Stimulated activated CD8-positive, alpha-beta memory T cell treated with anti-CD3 and anti-CD28 coated beads, Interleukin-7, amount 100 ng/mL, for 4 hours (primary cell): ENCODE measurements at places on chromosomes 1 and 21.

GRCh38 chr1:154799188-154799587 lies 70.9 kb downstream of the KCNN3 start:
- no peak for DNase-seq

- no peak for DNase-seq
These were observed 10.1 kb downstream of the VAV3 start for GRCh38 chr1:107954719-107955415.

GRCh38 chr1:81679942-81680341 lies 120.8 kb upstream of the ADGRL2 start:
- no peak for DNase-seq

GRCh38 chr1:229340496-229340895 lies 2.4 kb downstream of the CCSAP start:
- DNase-seq: no peak

DNA sequence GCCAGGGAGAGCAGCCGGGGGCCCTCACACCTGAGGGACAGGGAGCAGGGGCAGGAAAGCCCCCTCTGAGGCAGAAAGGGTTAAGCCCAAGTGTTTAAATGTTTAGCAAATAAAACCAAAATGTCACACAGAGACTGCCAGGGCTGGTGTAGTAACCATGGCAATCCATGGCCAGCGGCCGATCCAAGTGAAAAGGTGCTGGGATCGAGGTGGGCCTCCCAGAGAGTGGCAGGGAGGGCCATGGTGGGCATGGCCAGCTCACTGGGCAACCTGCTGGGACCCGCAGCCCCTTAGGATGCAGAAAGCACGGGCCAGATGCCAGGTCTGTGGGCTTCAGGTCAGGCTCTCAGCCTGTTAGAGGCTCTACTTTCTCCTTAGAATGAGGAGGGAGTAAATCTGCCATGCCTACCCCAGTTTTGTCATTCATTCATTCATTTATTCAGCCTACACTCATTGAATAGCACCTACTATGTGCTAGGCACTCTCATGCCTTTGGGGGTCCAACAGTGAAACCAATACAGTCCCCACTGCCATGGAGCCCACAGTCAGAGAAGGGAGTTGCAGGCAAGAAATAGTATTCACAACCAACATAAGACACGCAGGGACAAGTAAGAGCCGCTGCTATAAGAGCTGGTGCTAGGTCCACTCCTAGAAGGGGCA lies 56.1 kb downstream of the KCNN3 start:
- DNase-seq: no peak

DNA sequence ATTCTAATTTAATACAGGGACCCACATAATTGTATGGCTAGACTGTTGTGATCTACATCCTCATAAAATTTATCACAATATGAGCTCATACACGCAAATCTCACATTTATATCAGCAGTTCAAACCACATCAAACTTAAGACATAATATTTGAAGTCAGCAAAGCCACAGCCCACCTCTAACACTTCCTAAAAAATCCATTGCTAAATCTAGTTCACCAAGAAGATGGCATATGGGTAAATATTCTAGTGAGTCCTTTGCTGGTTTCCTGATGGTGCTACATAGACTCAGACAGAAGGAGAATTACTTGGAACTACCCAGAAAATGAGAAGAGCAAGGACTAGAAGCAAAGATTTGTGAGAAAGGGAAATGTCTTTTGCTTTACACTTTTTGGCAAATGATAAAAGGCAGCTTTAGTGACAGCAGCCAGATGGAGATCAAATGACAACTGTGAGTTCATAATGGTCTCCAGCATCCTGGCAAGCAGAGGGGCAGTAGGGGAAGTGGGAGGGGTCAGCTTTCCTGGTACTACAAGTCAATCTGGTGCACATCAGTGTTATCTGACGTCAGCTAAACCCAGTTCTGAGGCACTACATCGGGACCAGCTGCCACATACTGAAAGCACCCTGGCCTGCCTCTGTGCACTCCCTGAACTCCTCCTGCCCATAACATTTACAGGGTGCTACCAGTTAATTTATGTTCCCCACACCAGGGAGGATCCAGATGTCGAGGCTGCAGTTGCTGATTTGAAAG lies 10.6 kb upstream of the GADD45A start:
- DNase-seq: peak; percentile 7

GRCh38 chr1:212231372-212231771 lies 53.8 kb upstream of the PPP2R5A start:
- no peak for DNase-seq

DNA sequence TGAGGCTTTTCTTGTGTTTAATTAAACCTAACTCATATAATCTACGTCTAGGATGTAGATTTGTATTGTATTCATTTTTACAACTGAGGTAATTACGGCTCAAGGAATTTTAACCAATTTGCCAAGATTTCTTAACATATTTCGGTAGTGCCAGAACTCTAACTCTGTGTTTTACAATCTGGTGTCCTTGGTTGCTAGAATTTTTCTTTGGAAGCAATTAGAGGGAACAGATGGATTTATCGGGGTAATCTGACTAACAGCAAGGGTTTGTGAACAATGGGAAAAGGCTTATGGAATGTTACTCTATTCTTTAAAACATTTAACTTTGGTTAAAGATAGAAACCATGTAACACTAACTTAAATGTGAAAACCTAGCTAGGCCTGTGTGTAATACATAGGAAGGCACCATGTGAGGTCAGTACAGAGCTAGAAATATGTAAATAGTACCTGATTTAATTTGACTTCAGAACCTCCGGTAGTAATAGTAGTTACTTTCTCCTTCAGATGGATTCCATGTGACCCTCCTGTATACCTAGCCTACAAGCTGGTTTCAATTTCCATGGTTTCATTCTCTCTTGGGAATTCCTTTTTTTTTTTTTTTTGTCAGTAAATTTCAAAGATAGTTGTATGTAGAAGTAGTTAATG lies 1.2 kb downstream of the MTF2 start:
- no peak for DNase-seq

GRCh38 chr1:200512191-200512590 lies 102.4 kb upstream of the ZNF281 start:
- DNase-seq: no peak

- no peak for DNase-seq
These were observed 485.3 kb upstream of the PTBP2 start for GRCh38 chr1:96236156-96236739.

- no peak for DNase-seq
These were observed 31.9 kb downstream of the SPTA1 start for GRCh38 chr1:158654571-158654970.

DNA sequence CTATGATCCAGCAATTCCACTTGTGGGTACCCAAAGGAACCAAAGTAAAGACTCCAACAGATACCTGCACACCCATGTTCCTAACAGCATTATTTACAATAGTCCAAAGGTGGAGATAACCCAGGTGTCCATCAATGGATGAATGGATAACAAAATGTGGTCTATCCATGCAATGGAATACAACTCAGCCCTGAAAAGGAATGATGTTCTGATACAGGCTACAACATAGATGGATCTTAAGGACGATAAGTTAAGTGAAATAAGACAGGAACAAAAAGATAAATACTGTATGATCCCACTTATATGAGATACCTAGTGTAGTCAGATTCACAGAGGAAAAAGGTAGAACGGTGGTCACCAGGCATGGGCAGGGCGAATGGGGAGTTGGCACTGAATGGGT lies 69.7 kb downstream of the GNG4 start:
- no peak for DNase-seq

- DNase-seq: no peak
These were observed 102.5 kb upstream of the COA6 start for GRCh38 chr1:234270581-234271242.

GRCh38 chr21:26406526-26406925 lies 166.6 kb downstream of the CYYR1 start:
- no peak for DNase-seq

GRCh38 chr1:85440612-85441011 lies 24.3 kb downstream of the DDAH1 start:
- no peak for DNase-seq

GRCh38 chr1:67574221-67574620 lies 110.8 kb upstream of the GADD45A start:
- no peak for DNase-seq

- DNase-seq: no peak
These were observed 29.0 kb downstream of the ETS2 start for GRCh38 chr21:38834725-38835124.

GRCh38 chr1:248730507-248731335 lies 24.8 kb downstream of the LYPD8 start:
- no peak for DNase-seq

GRCh38 chr1:177427811-177428210 lies 257.1 kb downstream of the BRINP2 start:
- DNase-seq: no peak

- DNase-seq: no peak
These were observed 23.9 kb upstream of the SLC1A7 start for GRCh38 chr1:53166366-53166765.

DNA sequence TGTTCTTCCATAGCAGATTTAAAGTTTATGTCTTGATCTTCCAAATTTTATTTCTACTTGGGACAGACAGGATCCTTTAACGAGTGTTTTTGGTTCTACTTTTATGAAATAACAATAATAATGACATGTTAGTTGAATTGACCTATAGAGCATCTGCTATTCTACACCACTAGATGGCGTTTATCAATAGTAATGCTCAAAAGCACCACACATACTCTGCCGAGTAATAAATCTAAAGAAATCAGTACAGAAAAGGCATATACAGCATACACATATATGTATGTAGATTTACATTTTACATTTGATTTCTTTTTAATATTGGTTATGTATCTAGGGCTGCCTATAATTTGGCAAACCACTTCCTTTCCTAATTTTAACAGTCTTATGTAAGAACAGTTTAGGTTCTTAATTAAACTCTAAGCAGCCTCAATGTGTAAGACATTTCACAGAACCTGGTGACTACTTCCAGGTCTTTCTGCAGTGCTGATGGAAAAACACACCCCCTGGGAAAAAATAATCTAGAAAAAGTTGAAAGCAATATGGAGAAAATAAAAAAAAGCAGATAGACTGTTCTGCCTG lies 5.9 kb upstream of the SIPA1L2 start:
- no peak for DNase-seq

DNA sequence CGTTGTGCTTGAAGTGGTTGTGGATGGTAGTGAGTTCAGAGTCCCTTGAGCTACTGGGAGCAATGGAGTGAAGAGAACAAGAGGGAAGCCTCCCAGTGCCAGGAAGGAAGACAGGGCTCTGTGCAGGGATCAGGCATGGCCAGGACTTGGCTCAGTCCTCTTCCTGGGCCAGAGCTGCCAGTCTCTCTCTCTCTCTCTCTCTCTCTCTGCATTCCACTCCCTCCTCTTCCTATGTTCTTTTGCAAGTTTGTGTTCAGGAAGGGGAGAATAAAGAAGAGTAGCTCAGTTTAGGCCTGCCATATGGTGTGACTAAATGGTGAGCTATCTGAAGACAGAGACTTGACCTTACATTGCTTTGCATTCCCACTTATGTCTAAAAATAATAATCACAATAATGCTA lies 20.5 kb upstream of the RPTN start:
- no peak for DNase-seq

DNA sequence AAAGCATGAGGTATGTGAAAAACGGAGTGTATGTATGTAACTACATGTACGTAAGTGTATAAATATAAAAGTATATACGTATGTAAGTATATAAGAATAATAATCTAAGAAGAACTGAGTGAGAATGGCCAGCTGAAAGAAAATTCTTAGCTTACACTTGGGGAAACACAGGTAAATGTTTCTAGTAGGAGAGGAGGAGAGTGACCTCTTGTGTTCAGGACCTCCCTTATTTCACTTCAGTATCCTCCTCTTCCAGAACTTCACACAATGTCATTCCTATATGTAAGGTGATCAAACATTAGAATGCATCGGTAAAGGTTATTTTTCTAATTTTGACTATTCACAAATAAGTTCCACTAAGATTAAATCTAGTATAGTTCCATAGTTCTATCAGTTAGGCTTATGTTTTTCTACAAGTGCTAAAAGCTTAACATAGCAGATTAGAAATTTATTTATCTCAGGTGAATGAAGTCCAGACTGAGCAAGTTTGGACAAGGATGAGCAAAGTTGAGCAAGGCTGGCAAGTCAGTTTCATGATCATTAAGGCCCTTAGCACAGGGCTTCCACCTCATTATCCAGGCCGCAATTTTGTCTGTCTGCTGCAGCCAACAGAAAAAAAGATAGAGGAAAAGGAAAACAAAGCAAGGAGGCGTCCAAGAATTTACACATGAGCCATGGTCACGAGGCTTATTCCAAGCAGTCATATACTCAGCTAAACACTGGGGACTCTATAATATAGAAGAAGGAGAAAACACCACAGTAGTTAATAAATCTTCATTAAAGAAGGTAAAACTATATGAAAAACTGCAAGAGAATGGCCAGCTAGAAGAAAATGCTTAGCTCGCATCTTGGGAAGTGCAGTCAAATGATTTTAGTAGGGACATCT lies 7.1 kb upstream of the MROH9 start:
- DNase-seq: no peak

- DNase-seq: no peak
These were observed 27.9 kb downstream of the CHD5 start for GRCh38 chr1:6152181-6152580.

GRCh38 chr1:90936061-90936460 lies 85.8 kb downstream of the ZNF644 start:
- no peak for DNase-seq

DNA sequence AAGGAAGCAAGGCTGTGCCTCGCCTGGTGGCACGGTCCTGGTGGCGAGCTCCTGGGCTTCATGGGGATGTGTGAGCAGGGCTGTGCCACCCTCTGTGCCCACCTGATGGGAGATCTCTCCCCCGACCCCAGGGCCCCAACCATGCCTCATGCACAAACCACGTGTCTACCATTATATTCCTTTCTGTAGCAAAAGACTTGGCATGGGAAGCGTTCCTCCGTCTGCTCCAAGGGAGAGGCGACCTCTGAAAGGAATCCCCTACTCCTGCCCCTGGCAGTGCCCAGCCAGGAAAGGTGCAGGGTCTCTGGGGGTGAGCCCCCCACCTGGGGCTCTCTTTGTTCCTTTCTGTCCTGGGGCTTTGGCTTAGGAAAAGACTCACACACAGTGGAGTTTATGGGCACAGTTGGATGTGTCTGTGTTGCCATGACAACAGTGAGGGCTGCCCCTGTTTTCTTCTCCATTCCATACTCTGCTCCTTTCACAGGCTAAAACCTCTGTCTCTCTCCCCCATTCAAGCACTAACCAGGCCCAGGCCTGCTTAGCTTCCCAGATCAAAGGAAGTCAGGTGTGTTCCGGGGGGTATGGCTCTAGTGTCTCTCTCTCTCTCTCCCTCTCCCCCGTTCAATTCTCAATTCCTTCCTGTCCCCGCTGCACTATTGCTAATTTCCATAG lies 21.4 kb upstream of the LRRN2 start:
- no peak for DNase-seq

DNA sequence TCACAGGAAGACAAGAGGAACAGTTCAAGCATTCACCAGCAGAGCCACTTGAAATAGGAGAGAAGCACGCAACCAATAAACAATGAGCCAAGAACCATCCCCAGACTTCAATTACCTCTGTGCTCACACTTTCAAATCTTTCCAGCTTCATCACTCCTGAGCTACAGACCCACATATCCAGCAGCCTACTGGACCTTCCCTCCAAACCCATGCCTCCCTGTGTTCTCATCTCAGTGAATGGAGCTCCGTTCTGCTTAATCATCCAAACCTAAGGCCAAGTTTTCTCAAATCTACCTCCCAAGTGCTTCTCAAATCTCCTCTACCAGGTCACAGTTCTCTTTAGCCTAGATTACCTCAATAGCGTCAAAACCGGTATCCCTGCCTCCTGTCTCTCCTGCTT lies 3.7 kb downstream of the PEF1 start:
- DNase-seq: no peak

GRCh38 chr1:201917362-201918033 lies 28.8 kb downstream of the SHISA4 start:
- no peak for DNase-seq
